ENCODE measurements at places on chromosomes 3 and 15. TPM values are rescaled to one million over a fixed set of nuclear protein-coding genes. Genes with fewer than 3 reads are reported as not detected.

The C2CD4A gene
- total RNA-seq = not detected

The CCR5 gene
- 3.6 TPM for total RNA-seq

The LEKR1 gene
- not detected for total RNA-seq

The SAMMSON gene
- 25.3 TPM for total RNA-seq

The VGLL3 gene
- total RNA-seq = 80.0 TPM

The CADPS gene
- total RNA-seq = 7.2 TPM

The COX5A gene
- total RNA-seq = 45.2 TPM

The NLGN1 gene
- total RNA-seq = 17.8 TPM

The GRK7 gene
- total RNA-seq = not detected

The WNT7A gene
- total RNA-seq = not detected

The CPLX3 gene
- not detected for total RNA-seq

The IGSF10 gene
- total RNA-seq = 5.3 TPM

The ZBED2 gene
- not detected for total RNA-seq

The RPL39L gene
- 20.0 TPM for total RNA-seq

The AMT gene
- total RNA-seq = 7.0 TPM

Data from thoracic aorta (tissue), 2 donors.